ENCODE measurements at places on chromosomes 1 and 21.
A peak's percentile ranks its signal among the peaks of the same experiment; 100 is the strongest.

DNA sequence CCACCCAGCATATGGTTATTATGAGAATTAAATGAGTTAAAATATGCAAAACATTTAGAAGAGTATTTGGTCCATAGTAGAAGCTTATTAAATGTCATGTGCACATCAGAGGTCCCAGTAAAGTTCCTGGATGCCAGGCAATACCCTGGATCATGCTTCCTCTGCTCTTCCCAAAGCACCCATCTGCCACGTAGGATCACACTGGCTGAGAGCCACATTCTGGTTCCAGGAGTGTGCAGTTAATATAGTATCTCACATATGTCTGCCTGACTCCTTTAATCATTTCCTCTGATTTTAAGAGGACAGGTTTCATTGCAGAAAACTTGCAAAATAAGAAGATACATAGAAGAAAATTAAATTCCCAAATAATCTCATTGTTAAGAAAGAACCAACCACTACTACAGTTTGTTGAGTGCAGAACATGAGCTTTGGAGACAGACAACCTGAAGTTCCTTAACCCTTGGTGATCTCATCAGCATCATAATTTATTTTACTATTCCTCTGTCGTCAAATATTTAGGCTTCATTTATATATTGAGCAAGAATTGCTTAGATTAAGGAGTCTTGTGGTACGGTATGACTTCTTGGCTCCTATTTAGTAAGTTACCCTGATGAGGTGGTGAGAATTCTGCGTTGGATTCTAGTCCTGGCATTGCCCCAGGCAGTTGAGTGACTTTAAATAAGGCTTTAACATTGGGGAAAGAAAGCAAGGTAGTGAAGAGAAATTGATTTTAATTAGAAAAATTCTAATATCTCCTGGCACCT lies 12.3 kb downstream of the SGIP1 start:
- no peak for DNase-seq

GRCh38 chr1:67696708-67697107 lies 11.7 kb downstream of the GADD45A start:
- no peak for DNase-seq

DNA sequence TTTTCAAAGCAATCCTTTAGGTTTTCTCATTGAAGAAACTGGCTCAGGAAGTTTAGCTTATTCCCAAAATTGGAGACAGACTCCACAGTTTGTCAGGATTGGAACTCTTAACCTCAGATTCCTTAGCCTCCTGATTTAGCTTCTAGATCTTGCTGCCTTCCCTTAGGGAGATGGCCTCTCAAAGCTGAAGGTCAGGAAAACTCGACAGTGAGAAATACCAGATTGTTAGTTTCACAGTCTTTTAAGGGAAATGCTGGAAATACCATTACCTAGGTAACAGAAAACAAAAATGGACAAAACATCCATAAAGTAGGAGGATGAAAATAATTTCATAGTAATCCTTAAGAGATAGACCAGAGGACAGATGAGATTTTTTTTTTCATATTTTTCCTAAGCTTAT lies 7.8 kb downstream of the RASAL2 start:
- peak; percentile 46 for DNase-seq

DNA sequence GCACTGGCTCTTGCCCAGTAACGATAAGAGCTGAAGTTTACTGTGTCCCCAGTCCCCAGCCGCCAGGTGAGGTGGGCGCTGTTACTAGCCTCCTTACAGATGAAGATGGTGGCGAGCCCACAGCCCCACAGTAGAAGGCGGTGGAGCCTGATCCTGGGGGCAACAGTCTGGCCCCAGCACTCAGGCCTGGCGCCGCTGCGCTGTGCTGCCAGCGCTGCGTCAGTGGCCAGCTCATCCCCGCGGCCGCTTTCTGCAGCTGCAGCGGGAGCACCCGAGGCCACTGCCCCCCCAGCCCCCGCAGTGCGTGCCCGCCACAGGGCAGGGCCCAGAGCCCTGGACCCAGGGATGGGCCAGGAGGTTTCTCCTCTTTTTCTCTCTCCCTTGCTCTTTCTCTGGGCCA lies 13.3 kb downstream of the H6PD start:
- DNase-seq = no peak

GRCh38 chr21:38329162-38329561 lies 72.4 kb downstream of the KCNJ15 start:
- DNase-seq = no peak

- DNase-seq = peak; percentile 94
Measured at GRCh38 chr1:8026153-8026975, at the start of gene ERRFI1. Gene ERRFI1, minus strand, starts transcription at chr1:8026309. Its CDS starts 10,690 bp downstream, at chr1:8015619.

DNA sequence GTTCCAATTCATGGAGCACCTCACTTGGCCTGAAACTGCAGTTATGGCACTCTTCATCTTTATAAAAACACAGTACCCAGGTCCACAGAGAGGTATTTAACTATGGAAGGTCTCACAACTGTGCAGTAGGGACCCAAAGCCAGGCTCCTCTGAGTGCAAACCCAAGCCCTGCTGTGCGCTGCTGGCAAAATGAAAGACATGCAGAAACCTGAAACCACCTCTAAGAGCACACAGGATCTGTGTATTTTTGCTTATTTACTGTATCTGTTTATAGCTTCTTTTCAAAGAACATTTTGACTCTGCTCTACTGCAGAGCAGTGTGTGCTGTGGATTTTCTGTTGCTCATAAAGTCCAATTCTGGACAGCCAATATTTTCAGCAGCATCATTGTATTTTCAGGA lies 166.6 kb downstream of the DSCAM start:
- DNase-seq = no peak

DNA sequence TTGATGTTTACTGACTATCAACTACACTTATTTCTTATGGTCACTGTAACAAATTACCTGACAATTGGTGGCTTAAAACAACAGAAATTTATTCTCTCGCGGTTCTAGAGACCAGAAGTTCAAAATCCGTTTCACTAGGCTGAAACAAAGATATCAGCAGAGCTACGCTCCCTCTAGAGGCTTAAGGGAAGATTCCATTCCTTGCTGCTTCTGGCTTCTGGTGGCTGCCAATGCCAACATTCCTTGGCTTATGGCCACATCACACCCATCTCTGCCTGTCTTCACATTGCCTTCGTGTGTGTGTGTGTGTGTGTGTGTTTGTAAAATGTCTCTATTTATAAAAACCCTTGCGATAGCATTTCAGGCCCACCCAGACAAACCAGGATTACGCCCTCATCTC lies 66.4 kb downstream of the LMX1A start:
- DNase-seq = peak; percentile 3
